ENCODE measurements at places on chromosomes 7 and 10. TPM values are rescaled to one million over a fixed set of nuclear protein-coding genes. Genes with fewer than 3 reads are reported as not detected.
A peak's percentile ranks its signal among the peaks of the same experiment; 100 is the strongest.

UNCX gene
- total RNA-seq, result not detected

SMKR1 gene
- total RNA-seq, result 2.7 TPM

CRYGN gene
- total RNA-seq, result 0.17 TPM

ANKRD22 gene
- total RNA-seq, result not detected

GRCh38 chr10:71429304-71429703, 32.6 kb downstream of the CDH23 start:
- DNase-seq, result no peak

- peak; percentile 95 for DNase-seq
Measured at GRCh38 chr7:50446542-50446960, 3.6 kb downstream of the FIGNL1 start.

DNA sequence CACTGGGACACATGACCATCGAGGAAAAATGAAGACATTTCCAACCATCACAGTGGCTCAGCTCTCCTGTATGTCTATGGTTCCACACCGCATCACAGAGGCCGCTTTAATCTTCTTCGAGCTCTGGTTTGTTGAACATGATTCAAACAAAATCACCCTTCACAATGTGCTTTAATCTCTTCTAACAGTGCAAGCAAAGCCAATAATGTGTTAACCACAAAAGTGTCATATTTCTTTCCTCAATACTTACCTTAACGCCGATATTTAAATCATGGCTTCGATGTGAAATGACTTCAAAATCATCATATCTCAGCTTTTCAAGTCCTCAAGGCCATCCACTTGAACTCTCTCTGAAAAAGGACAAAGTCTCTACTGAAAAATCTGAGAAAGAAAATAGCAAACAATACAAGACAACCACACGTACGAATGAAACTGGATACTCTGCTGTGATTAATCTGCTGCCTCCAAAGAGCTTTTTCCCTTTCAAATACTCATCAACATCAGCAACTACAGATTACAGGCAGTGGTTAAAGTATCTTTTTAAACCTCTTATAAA, 23.0 kb upstream of the SVIL start:
- DNase-seq, result peak; percentile 38

DNA sequence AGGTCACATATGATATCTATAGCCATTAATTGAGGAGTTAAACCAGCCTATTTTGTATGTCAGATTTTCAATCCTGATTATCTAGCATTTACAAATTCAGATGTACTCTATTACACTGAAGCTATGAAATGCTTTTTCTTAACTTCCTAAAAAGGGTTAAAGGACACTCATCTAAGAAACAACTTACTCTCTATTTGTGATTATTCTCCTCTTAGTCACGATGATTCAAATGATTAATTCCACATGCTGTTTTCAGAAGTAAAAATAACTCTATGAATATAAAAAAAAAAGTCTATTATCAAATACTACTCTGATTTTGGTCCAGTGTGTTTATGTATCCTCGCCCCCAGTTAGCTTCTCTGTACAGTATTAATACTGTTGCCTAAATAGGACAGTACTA, 1199.9 kb downstream of the GATA3 start:
- DNase-seq, result no peak

DNA sequence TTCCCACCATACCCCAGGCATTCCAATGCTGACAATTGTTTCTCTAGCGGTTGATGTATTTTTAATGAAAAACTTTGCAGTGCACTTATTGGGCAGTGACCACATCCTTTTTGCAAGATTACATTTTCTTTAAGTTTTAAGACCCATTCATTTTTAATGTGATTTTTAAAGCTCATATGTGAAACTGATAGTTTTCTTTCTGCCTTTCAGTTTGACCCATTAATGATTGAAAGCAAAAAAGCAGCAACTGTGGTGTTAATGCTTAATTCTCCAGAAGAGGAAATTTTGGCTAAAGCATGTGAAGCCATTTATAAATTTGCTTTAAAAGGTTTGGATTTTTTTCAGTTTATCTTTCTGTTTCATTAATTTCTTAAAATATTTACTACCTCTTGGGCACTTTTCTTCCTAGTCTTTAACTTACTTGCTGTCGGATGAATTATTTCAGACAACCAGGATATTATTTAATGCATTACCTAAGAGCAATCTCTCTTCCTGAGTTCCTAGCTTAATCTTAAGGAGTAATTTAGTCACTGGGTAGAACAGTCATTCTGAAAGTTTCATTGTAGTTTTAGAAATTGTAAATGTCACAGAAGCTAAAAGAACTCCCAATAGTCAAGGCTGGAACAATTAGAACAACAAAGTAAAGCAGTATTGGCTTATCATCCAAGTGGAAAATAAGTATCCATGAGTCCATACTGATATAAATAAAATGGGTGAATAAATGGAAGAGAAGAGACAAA, 18.3 kb downstream of the ARMC3 start:
- no peak for DNase-seq

DNA sequence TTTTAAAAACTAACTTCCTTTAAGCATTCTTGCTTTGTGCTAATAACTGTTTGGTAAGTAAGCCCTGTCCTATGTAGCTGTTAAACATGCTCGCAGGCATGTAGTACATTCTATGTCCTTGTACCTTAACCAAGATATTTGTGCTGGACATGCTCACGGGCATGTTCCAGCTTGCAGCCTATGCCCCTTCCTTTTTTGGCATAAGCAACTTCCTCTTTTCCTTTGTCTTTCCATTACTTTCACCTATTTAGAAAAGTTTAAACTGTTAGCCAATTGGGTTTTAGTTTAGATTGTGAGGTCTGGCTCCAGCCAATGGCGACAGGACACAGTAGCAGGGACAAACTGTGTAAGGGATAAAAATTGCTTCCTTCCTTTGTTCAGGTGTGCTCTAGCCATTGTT, 14.4 kb upstream of the APBB1IP start:
- DNase-seq, result no peak

DNA sequence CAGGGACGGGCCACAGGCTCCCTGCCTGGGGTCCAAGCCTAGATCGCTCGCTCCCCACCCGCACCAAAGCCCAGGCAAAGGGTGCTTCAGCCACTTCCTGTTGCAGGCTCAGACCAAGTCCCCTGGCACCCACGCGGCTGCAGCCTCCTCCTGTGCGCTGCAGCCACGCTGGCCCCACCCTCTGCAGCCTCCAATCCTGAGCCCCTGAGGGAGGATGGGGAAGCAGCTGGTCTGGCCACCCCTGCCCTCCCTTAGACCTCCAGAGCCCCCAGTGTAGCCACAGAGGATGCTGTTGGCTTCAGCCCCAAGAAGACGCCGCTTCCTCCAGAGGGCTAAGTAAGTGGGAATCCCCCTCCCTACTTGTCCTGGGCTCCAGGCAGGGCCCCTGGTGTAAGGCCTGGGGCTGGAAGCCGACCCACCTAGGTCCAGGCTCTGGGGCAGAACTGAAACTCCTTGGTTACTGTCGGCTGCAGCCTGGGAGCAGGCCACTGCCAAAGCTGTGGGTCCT, 9.4 kb downstream of the LIMK1 start:
- peak; percentile 57 for DNase-seq

GRCh38 chr7:70752794-70753241, 379.1 kb upstream of the GALNT17 start:
- DNase-seq, result peak; percentile 72

DNA sequence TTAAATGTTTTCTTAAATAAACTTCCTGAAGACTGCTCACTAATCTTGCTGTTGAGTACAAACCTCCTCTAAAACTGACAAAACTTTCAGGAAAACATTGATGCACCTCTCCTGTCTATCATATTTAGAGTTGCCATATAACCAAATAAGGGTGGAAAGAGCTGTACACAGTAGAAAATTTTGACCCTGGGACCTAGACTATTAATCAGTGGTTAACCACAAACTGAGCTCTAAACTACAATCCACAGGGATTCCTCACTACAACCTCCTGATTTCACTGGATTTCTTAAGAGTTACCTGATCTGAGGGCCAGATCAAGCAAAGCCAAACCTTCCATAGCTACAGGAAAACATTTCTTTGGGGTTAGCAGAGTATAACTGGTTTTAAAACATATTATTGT, 39.9 kb upstream of the WNT16 start:
- DNase-seq, result peak; percentile 51

DNA sequence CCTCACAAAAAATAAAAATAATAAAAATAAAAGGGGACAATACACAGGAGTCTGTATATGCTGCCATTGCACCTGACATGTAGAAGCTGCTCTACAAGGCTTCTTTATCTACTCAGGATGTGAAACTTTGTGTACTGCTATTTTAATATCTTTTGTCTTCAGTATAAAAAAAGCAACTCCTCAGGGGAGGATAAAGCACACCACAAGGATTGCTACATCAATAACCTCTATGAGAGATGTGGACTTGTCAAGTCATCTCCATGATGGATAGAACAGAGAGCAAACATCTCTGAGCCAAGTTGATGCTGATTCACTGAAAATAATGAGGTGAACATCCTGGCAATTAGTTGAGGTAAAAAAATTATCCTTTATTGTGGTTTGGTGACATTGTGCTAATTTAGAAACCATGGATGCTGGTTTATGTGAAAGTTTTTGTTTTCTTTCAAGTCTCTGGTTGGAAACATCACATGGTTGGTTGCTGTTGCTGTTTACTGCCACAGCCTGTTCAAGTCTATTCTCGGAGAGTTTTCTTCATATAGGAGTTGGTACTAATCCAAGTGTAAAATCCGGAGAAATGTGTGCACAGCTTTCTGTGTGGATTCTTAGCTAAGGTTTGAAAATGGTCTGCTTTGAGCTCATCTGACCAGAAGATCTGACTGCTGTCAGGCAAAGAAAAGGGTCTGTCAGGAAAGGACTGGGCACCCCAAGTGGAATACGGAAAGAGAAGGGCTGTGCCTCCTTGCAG, 1.5 kb upstream of the HECW1 start:
- DNase-seq, result no peak

DNA sequence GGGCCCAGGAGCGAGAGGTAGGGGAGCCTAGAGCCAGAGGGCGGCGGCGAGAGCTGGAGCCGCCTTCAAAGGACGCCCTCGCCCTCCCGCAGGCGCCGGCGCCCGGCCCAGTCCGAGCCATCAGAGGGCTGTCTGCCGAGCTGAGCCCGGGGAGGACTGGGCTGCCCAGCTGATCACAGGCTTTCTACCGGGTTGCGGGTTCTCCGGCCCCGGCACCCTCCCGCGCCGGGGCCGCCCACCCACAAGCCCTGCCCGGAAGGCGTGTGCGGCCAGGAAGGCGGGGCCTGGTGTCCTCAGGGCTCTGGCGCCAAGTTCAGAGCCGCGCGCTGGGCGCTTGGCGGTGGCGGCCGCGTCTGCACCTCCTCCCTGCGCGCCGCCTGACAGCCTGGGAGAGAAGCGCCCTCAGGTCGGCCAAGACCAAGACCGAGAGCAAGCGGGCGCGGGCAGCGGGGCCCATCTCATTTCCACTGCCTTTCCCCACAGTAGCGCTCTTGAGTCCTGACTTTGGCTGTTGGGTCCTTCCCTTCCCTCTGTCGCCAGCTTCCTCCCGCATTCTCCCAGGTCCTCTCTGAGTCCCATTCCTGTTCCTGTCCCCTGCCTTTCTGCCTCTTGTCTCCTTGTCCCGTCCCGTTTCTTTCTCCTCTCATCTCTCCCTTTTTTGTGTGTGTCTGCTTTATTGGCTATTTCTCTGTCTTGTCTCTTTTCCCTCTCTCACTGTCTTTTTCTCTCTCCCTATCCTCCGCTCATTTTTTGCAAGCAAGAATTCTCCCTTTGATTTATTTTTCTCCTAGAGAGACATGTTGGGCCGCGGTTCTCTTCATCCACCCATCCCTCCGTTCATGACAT, 60.6 kb upstream of the MSMB start:
- DNase-seq, result peak; percentile 70

GRCh38 chr10:13490503-13490902, 38.3 kb downstream of the BEND7 start:
- no peak for DNase-seq

DNA sequence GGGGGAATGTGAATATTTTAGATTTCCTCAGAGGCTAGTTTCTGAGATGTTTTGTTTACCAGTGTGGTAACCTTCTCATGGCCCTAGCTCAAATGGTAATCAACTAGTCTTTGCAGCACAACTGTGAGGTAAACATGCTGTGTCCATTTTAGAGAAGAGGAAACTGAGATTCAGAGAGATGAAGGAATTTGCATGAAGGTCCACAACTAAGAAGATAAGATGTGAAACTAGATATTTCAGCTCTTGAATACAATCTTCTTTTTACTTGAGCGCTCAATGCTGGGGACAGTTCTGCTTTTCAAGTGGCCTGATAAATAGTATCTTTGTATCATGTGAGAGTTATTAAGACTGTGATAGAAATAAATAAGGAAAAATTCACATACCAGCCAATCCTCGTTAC, 245.4 kb downstream of the AUTS2 start:
- DNase-seq, result no peak

- no peak for DNase-seq
Measured at GRCh38 chr10:95536017-95536416, 25.2 kb downstream of the SORBS1 start.

DNA sequence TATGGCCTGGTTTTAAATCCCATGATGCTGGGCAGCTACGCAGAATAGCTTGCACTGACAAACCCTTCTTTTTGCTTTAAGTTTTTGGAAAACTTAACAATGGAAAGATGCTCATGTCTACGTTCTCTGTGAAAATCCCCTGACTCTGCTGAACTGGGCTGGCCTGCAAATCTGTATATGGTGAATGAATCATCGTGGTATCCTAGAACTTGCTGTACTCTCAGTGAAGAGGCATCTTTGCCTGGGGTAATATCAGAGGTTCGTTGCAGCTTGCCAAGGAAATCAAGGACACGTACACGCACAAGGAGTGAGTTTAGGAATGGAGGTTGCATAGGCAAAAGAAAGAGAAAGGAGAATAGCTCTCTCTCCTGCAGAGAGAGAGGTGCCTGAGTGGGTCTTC, 382.0 kb upstream of the ADARB2 start:
- DNase-seq, result peak; percentile 75

DNA sequence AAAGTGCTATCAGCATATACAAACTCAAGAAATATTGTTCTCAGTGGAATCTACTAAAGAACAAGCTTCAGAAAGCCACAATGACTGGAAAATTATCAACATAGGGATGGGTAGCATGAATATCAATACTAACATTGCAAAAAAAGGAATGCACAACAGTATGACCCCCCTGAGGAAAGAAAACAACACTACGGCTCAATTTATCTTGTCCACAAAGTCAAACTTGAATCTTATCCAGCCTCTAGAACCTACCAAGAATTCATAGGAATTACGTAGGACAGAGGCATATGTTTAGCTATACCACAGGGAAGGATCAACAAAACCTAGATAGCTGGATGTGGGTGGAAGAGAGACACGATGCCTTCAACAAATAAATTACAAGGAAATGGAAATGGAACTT, 54.6 kb downstream of the AGMO start:
- no peak for DNase-seq

Measured in Daoy (cell line).